Activated T-cell treated with anti-CD3 and anti-CD28 coated beads for 1 hour (primary cell): ENCODE measurements at places on chromosomes 11 and 22.

- DNase-seq = no peak
Measured at GRCh38 chr11:127939000-127939399, 648.4 kb downstream of the ETS1 start.

DNA sequence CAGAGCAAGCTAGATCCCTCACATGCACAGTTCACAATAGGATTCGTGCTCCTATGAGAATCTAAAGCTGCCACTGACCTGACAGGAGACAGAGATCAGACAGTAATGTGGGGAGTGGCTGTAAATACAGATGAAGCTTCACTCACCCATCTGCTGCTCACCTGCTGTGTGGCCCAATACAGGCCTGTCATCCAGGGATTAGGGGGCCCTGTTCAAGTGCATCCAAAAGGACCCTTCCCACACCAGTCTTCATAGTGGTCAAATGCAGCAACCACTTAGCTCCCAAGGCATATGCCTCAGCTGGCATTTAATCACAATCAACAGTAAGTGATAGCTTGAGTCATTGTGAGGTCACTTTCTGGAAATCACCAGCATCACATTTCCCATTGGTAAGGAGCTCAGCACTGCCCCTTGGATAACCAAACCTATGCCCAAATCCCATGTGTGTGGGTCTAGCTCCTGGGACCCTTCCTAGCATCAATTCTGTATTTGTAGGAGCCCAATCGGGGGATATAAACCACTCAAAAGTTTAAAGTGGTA lies 65.6 kb downstream of the OR4C45 start:
- DNase-seq = no peak

GRCh38 chr11:27699926-27700350 lies 317 bp downstream of the BDNF start:
- DNase-seq = no peak

DNA sequence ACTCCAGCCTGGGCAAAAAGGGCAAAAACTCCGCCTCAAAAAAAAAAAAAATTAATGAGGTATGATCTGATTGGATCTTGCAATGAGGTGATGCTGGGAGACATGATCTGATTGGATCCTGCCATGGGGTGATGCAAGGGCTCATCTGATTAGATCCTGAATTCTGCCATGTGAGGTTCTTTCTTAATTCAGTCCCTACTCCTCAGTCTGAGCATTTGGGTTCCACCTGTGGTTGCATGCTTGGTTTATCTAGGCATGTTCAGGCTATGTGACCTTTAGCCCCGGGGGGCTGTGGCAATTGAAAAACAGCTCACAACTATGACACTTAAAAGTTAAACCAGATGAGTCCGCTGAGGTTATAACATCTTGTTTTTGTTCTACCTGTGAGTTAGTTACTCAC lies 4.8 kb upstream of the TRIM6 start:
- DNase-seq = no peak

GRCh38 chr11:78499971-78500370 lies 74.7 kb downstream of the NARS2 start:
- DNase-seq = no peak

GRCh38 chr22:46074771-46075551 lies 75.4 kb upstream of the PPARA start:
- no peak for DNase-seq

DNA sequence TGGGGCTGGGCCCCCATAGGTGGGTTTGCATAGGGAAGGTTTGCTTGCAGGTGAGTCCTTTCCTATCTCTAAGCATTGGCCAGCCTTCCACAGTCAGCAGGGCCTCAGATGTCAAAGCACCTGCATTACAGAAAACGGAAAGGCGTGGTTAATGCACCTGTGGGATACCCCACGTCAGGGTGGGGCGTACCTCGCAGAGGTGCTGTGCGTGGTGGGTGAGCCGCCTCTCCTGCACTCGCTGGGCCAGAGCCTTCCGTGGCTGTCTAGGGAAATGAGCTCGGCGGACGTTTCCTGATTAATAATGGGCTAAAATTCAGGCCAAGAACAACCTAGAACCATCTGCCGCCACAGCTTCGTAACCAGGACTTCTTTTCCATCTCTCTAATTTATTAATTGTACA lies 32.3 kb downstream of the ST14 start:
- no peak for DNase-seq

- no peak for DNase-seq
Measured at GRCh38 chr11:2954263-2954662, 25.0 kb upstream of the PHLDA2 start.

- no peak for DNase-seq
Measured at GRCh38 chr11:24356501-24356900, 140.4 kb upstream of the LUZP2 start.

DNA sequence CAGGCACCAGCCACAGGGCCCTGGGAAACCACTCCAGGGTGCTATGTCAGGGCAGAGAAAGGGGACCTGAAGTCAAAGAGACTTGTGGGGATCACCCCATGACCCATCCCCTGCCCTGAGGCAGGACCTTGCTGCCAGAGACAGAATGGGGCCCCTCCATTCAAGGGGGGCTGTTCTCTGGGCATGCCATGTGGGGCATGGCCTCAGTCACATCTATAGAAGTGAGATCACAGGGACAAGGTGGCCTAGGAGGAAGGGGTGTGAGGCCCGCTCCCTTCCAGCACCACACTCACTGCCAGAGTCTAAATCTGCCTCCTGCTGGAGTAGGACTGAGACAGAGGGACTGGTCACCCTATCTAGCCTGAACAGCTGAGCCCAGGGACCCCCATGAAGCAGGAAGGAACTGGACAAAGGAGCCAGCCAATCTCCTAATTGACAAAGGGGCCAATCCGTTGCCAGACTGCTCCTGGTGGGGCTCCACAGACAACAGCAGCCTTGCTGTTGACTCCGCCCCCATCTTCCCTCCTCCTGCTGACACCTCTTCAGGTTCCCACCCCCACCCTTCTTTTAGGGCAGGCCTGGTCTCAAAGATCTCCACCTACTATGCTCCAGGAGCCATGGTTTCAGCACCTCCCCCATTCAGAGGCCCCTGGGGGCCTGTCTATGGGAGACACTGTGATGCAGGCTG lies 26.0 kb downstream of the NEAT1 start:
- no peak for DNase-seq
